A549 treated with Hydrocortisone at 1 μM for 4 hours (cell line): ENCODE measurements at places on chromosomes 4 and X. TPM values are rescaled to one million over a fixed set of nuclear protein-coding genes. Genes with fewer than 3 reads are reported as not detected.

STK32B gene
- total RNA-seq = 14.8 to 18.1 TPM (median 15.5 TPM) in 5 replicates

ERVMER34-1 gene
- 0.32 to 0.78 TPM (median 0.56 TPM) in 5 replicates for total RNA-seq

MAB21L2 gene
- not detected in 5 replicates for total RNA-seq

SULT1B1 gene
- 0.02 TPM in 5 replicates for total RNA-seq

RPL9 gene
- total RNA-seq = 873 to 1,628 TPM (median 915 TPM) in 5 replicates

RGN gene
- 0.05 TPM in 1 of 5 replicates, not detected in the others for total RNA-seq

NAT8L gene
- total RNA-seq = 12.2 to 13.6 TPM (median 12.9 TPM) in 5 replicates

LCORL gene
- total RNA-seq = 3.0 to 6.0 TPM (median 4.1 TPM) in 5 replicates

APELA gene
- total RNA-seq = not detected in 5 replicates

VCX2 gene
- not detected in 5 replicates for total RNA-seq

LIMCH1 gene
- 34.4 to 58.1 TPM (median 48.0 TPM) in 5 replicates for total RNA-seq

RENBP gene
- total RNA-seq = 0.10 to 0.36 TPM (median 0.18 TPM) in 4 of 5 replicates, not detected in the other

GALNTL6 gene
- total RNA-seq = 0.06 TPM in 2 of 5 replicates, not detected in the others

RAB39B gene
- total RNA-seq = 0.65 to 0.93 TPM (median 0.73 TPM) in 5 replicates

FMR1NB gene
- total RNA-seq = not detected in 5 replicates

ADH1A gene
- total RNA-seq = not detected in 5 replicates

DDX60 gene
- total RNA-seq = 2.0 to 2.9 TPM (median 2.3 TPM) in 5 replicates

PASD1 gene
- total RNA-seq = not detected in 5 replicates

MAGEA6 gene
- total RNA-seq = 11.0 to 13.6 TPM (median 12.4 TPM) in 5 replicates

CSN1S1 gene
- not detected in 5 replicates for total RNA-seq

NPY2R gene
- total RNA-seq = not detected in 5 replicates

ERCC6L gene
- total RNA-seq = 10.3 to 15.0 TPM (median 11.2 TPM) in 5 replicates
